Daoy (cell line): ENCODE measurements at places on chromosomes 3 and 15.

DNA sequence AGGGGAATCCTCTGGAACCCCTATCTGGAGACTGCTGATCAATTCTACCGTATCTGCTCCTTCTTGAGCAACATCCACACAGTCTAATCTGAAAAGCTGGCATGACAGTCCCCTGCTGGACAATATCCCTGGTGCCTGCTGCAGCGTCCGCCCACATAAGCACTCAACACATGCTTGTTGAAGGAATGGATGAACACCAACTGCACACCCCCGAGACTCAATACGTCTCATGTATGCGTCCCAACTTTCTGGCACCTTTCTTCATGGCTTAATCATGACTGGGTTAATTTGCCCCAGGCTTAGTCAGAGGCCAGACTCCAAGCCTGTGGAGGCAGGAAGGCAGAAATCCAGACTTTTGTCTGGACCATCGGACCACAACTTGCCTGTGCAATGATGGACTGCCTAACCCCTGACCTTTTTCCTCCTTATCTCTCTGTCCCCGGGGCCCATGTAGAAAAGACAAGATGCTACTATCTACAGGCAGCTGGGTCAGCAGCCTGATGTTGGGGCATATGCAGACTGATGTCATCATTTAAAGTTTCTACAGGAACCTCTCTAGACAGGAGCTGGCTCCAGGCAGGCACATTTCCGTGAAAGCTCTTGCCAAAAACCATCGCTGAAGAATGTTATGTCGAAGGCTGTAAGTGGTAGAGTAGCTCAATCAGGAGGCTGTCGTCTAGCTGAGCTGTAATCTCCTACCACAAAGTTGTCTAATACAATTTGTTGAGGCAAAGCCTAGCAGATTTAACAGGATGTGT is 114.1 kb upstream of the TPM1 start:
- peak; percentile 96 for DNase-seq

DNA sequence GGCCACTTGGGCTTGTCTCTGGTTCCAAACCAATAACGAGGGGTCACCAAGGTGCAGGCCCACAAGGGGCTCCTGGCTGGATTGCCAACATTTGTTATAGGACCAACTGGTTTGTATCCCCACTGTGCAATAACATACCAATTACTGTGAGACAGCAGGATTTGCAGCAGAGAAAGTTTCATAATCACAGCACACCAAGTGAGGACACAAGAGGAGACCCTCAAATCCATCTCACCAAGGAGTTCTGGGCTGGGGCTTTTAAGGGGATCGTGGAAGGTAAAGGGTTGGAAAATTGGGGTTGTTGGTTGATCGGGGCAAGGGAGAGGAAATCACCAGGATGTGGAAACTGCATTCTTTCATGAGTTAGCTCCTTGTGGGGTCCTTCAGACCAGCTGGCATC is 29.7 kb upstream of the LHFPL4 start:
- no peak for DNase-seq

DNA sequence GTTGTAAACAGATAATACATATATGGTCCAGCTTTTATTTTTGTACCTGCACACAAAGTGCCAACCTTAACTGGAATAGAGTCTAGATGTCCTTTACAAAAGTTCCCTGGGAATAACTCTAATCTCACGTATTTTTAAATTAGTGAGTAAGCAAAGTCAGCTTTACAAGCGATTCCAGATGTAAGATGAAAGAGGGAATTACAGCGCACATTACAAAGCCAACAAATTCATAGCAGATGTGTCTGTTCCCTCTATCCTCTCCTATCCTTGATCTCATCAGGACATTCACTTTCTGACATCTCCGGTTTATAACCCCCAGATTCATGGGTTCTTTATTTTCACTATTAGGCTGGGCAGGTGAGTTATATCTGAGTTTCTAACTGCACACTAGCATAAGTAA is 406.8 kb upstream of the ZNF385D start:
- no peak for DNase-seq

- peak; percentile 72 for DNase-seq
Observed at GRCh38 chr15:70826634-70827033, 27.3 kb downstream of the LARP6 start.

GRCh38 chr3:117184574-117184973 is 475.0 kb downstream of the TUSC7 start:
- peak; percentile 7 for DNase-seq

DNA sequence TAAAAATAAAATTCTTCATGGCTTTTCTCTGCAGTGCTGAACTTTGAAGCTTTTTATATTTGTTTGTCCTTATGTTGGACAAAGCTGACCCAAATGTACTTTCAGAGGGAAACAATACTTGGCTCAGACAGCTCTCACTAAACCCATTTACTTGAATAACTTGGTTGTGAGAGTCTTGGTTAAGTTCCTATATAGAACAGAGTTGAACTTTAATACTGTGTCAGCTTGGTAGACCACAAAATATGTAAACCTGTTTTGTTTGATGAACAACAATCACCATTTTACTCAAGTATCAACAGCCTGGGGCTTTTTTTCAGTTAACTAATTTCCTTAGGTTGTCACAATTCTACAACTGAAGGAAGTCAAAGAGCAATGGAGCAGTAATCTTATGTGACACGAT is 211.9 kb downstream of the CADM2 start:
- no peak for DNase-seq
